ENCODE measurements at places on chromosomes 6 and 20.

- DNase-seq = no peak
Observed at GRCh38 chr20:10984294-10984693, 310.5 kb upstream of the JAG1 start.

DNA sequence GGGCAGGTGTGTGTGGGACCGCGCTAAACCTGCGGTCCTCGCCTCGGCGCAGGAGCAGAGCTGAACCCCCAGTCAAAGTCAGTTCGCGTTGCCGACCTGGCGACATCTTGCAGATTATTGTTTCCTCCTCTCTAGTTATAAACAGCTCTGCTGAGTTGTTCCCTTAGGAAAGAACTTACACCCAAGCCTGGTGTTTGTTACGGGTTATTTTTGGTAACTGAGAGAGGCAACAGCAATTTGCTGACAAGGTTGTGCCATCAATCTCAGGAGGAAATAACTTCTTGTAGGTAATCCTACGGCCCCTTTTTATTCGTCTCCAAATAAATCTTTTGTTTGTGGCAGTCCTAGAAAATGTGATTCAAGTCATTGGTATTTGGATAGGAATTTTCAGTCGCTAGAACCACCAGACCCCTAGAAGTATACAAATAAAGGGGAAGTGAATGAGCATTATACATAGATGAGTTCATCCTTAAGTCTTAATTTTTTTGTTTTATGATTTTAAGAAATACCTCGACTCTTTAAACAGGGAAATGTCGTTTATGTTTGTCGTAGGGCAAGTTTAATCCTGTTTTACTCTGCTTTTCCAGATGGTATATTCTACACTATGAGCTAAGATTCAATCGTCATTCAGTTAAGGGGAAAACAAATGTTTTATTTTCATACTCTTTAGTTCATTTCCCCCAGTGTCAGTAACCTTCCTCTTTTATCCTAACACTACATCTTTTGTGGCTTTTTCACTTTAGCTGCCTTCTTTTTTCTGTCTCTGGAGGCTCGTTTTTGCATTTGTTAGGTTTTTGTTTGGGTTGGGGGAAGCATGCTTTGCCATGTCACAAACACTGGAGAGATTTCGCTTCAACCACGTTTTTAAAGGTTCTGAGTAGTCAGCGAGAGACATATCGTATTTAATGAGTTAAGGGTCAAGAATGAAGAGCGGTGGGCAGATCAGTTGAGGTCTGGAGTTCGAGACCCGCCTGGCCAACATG is 1.2 kb downstream of the PM20D2 start:
- DNase-seq = peak; percentile 5

DNA sequence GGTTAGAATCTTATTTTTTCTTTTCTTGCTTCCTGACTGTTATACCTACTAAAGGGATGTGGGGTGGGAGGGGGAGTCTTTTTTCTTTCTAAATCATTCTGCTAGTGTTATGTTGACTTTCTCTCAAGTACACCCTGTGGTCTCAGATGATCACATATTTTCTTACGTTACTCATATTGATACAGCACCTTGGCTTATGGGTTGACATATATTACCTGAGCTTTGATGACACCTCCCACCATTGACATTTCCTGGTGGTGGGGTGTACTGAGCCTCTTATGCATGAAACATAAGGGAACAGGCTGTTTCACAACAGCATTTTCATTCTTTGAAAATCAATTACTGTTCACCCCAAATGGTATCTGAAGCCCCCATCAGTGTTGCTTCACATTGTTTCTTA is 169.8 kb downstream of the MMS22L start:
- no peak for DNase-seq

GRCh38 chr6:10426781-10427279 is 12.0 kb upstream of the TFAP2A start:
- no peak for DNase-seq

GRCh38 chr6:144730088-144730645 is 445.0 kb downstream of the UTRN start:
- DNase-seq = no peak

- DNase-seq = no peak
Observed at GRCh38 chr6:18330548-18331081, 56.5 kb upstream of the RNF144B start.

DNA sequence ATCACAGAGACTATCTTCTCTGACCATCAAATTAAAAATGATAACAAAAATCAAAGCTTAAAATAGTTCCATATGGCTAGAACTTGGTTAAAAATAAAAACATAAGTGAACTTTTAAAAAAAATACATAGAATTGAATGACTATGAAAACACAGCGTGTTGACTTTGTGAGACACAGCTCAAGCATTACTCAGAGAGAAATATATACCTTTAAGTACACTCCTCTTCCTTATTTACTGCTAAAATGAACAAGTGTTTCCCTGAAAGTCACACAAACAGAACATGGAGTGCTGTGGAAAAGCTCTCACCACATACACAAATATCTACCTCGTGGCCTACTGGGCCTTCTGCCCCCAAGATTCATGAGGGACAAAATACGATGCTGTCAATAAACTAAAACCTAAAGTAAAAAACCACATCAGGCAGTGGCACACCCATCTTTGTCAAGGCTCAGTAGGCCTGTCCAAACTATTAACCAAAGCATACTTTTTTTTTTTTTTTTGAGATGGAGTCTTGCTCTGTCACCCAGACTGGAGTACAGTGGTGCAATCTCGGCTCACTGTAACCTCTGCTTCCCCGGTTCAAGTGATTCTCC is 7.5 kb downstream of the FAXC start:
- no peak for DNase-seq

GRCh38 chr20:59210186-59210585 is 46.6 kb downstream of the ZNF831 start:
- no peak for DNase-seq

GRCh38 chr20:36736451-36737182 is 9.3 kb downstream of the NDRG3 start:
- no peak for DNase-seq

DNA sequence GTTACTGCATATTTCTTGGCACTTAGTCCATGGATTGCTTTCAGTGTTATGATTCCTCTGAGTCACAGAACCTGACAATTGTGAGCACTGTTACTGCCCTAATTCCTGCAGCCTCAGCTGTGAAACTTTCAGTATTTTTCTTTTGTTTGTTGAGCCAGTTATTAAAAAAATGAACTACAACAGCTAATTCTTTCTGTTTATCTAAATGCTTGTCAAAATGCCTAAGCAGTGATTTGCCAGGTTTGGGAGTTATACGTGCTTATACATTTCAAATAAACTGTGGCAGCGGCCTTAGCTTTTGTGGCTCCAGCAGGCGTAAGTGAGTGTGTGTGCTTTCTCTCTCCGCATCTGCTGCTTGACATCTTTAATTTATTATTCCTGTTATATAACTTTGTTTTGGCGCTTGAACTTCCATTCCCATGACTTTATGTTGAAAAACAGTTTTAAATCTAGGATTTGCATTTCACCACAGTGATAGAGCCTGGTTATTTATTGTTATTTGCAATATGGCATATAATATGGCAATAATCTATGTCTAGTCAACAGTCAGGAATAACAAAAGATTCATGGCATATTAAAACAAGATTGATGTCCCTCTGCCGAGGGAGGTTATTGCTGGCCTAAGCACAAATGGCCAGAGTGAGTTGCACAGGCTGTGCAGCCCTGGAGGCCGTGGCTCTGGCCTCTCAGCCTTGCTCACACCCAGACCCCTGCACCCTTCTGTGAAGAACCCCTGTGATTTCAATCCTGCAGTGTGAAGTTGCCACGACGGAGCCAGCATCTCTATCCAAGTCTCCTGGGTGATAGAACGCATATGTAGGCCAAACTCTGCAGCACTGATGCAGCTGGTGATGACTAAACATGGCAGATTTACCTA is 303.4 kb downstream of the THBS2 start:
- DNase-seq = no peak

- DNase-seq = no peak
Observed at GRCh38 chr6:133693565-133693964, 195.3 kb upstream of the TCF21 start.

DNA sequence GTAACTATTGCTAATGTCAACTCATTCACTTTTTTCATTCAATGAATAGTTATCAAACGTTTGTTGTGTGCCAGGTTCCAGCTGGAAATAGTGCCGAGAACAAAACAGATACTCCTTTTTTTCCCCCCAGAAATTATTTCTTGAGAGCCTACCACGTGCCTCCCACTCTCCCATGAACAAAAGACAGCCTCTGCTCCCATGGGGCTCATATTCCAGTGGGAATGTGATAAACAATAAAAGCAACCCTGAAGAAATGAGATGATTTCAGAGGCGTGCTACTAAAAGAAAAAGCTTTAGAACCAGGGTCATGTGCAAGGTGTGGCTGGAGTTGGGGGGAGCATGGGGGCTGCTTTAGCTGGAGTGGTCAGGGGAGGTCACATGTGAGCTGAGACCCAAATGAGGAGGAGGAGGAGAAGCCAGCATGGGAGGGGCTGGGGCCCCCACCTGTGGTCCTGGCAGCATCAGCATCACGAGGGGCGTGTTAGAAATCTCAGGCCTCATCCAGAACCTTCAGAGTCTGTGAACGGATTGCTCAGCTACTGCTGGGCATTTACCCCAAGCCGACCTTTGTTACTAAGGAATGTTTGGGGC is 157.4 kb downstream of the EYA2 start:
- no peak for DNase-seq

- no peak for DNase-seq
Observed at GRCh38 chr6:148693882-148694484, 52.8 kb upstream of the UST start.

DNA sequence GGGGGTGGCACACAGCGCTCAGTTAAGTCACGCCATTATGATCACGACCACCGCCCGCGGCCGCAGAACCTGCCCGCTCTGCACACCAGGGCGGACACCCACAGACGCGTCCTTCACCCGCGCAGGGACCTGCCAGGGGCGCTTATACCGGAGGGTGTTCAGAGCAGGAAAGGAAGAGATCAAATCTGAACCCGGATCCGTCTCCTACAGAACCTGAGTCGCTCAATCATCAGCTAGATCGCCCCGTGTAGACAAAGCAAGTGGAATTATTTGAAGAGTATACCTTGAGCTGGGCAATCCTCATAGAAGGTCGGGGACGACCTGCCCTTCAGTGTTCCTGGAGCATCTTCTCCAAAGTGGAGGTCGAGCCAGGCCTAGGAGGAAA is 14.4 kb upstream of the ZNF217 start:
- no peak for DNase-seq

- no peak for DNase-seq
Observed at GRCh38 chr20:53792946-53793536, 199.4 kb upstream of the ZNF217 start.

- no peak for DNase-seq
Observed at GRCh38 chr6:158367816-158368215, 55.6 kb downstream of the TULP4 start.

- no peak for DNase-seq
Observed at GRCh38 chr6:170236131-170236836, 54.6 kb downstream of the DLL1 start.

DNA sequence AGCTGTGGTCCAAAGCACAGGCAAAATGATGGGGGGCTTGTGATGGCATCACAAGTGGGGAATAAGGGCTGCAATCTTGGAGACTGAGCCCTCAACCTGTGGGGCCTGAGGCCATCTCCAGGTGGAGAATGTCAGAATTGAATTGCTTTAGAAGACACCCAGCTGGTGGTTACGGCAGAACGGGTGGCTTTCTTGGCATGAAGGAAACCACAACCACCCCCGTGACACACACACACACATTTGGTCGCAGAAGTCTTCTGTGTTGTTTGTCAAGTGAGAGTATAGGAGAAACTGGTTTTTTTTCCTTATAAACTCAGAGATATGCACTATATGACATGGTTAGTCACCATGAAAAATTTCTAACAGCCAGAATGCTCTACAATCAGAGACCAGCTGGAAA is 139.5 kb upstream of the CDH4 start:
- DNase-seq = no peak

- DNase-seq = no peak
Observed at GRCh38 chr6:129567374-129567773, 142.6 kb downstream of the ARHGAP18 start.

DNA sequence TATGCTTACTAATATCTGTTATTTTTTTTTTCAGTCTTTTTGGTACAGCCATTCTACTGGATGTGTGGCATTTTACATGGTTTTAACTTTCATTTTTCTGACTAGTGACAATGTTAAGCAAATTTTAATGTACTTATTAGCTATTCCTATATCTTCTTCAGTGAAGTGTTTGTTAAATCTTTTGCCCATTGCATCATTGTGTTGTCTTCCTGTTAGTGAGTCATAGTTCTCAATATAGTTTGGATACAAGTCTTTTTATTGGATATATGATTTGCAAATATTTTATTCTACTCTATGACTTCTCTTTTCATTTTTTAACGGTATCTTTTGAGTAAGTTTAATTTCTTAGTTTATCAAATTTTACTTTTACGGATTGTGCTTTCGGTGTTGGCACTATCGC is 519.4 kb downstream of the CDKAL1 start:
- DNase-seq = no peak

- DNase-seq = no peak
Observed at GRCh38 chr20:49983123-49983847, 505 bp downstream of the SNAI1 start.

DNA sequence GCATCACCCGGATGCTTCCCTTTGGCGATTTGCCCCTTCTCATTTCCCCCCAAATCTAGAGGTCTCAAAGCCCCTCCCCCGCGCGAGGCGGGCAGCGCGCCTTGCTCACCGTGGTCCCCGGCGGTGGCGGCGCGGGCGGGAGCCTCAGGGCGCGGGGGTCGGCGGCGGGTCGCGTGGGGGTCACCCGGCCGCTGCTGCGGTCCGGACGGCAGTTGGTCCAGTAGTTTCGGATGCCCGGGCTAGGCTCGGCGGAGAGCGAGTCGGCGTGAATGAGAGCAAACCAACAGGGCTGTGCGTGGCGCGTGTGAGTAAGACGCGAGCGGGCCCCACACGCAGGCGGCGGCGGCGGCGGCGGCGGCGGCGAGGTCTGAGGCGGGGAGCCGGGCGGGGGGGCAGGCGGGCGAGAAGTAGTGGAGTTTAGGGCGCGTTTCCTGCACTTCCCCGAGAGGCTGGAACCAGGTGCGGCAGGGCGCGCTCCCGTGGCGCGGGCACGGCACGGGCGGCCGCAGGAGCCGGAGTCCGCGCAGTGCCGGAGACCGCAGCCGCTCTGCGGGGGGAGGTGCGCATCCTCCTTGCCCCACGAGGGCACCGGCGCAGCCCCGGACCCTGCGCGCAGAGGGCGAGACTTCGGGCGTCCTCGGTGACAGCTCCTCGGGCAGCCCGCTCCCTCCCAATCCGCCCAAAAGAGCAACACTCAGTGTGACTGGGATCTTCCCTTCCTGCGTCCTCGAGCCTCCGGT is 567 bp downstream of the HS3ST5 start:
- DNase-seq = no peak

- no peak for DNase-seq
Observed at GRCh38 chr6:57040011-57040410, 6.5 kb upstream of the KIAA1586 start.

Data from stimulated activated CD8-positive, alpha-beta memory T cell treated with anti-CD3 and anti-CD28 coated beads, Interleukin-7, amount 100 ng/mL, for 1 hour (primary cell).